ENCODE measurements at places on chromosomes 3 and 15.

- H3K27ac ChIP-seq = no peak overlapping the region
- no peaks in the 10 kb centered on the region for H3K27me3 ChIP-seq
- no peaks in the 10 kb centered on the region for H3K36me3 ChIP-seq
Measured at GRCh38 chr15:85495096-85495495, 114.7 kb downstream of the AKAP13 start.

DNA sequence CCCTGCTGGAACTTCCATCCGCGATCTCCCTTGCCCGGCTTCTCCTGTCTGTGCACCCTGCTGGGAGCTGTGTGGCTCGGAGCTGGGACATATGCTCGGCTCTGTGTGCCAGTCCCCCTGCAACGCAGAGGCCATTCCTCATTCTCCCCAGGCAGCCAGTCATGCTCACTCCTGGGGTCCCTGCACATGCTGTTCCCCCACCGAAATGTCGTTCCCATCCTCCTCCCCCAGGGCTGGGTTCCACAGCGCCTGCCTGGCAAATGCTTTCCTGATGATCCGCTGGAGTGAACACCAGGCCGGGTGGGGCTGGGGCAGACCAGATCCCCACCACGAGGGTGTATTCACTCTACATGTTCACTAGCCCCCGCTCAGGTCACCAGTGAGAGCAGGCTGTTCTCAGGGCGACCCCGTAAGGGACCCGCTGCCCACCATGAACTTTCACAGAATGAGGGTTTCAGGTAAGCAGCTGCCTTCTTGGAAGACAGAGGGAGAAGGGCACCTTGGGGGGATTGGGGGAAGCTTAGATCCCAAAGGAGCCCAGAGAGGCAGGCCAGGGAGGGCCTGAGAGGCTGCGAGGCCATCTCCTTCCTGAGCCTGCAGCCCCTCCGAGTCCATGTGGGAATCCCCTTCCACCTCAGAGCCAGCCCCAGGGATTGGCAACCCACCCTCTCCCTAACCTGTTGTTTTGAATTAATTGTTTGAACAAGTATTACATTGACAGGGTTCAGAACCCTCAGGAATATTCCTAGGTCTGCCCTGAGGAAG is 88.7 kb upstream of the IQSEC1 start:
- no peak overlapping the region for H3K27ac ChIP-seq
- H3K36me3 ChIP-seq = no peaks in the 10 kb centered on the region
- no peak for DNase-seq
- no peaks in the 10 kb centered on the region for H3K27me3 ChIP-seq

DNA sequence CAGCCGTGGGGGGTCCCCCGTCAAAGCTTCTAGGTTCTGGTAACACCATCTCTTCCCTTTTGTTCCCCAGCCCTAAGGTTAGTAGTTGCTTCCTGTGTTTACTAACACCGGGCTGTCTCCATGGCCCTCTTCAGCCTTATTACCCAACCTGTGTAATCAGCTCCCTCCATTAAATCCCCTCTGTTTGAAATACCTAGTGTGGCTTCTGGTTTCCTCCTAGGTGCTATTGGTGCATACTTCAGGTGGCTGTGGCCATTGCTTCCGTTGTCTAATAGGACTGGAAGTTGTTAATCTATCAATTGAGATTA is 35.3 kb downstream of the MOBP start:
- DNase-seq = no peak
- H3K4me1 ChIP-seq = no peaks in the 10 kb centered on the region
- peaks cover 44% of the 10 kb centered on the region for H3K27me3 ChIP-seq
- H3K4me3 ChIP-seq = no peak overlapping the region
- no peaks in the 10 kb centered on the region for H3K36me3 ChIP-seq

- no peaks in the 10 kb centered on the region for H3K4me1 ChIP-seq
- no peak overlapping the region for H3K27ac ChIP-seq
- H3K27me3 ChIP-seq = no peaks in the 10 kb centered on the region
- H3K36me3 ChIP-seq = no peaks in the 10 kb centered on the region
Measured at GRCh38 chr3:94522488-94522887, 459.6 kb downstream of the NSUN3 start.

DNA sequence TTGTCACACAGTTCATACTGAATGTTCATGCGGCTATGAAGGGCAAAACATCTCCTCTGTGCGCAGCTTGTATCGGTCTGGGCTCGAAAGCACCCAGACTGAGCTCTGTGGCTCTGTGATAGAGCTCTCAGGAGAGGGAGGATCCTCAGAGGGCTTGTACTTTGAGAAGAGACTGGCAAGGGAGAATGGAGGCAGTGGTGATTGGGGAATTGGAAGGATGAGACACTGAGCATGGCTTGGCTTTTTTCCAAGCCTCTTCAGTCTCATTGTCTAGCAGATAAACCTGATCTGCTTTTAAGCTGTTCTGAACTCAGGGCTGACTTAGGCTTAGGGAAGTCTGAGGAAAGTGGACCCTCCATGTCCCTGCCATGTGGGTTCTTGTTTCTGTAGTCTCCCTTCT is 43.0 kb downstream of the RAD54L2 start:
- H3K27ac ChIP-seq = no peak overlapping the region
- DNase-seq = no peak
- H3K27me3 ChIP-seq = no peaks in the 10 kb centered on the region

DNA sequence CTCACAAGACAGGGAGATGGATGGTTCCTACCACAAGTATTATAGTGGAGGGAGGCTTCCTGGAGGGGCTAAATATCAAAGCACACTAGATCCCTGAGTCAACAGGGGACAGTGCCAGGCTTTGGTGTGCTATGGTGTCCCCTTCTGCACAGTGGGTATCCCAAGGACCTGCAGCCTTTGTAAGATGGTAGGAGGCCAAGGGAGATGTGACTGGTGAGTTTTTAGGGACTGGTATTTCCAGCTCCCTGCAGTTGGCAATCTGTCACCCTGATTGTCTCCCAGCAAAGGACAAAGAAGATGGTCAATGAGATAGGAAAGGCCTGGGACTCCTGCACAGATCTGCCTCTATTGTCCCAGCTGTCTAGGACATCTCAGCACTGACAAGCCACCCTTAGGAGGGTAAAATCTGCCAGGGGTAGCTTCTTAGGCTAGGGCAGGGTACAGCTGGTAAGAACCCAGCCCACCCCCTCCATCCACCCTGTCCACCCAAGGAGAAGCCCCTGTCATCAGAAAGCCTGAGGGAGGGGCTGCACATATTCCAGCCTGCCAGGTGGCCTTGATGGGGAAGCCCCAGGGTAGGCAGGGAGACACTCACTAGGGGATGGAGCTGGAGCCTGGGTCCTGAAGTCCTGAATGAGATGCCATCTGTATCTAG is 631 bp downstream of the CYP1A1 start:
- DNase-seq = no peak
- no peaks in the 10 kb centered on the region for H3K36me3 ChIP-seq
- H3K27ac ChIP-seq = no peak overlapping the region
- peaks cover 2% of the 10 kb centered on the region for H3K4me1 ChIP-seq

DNA sequence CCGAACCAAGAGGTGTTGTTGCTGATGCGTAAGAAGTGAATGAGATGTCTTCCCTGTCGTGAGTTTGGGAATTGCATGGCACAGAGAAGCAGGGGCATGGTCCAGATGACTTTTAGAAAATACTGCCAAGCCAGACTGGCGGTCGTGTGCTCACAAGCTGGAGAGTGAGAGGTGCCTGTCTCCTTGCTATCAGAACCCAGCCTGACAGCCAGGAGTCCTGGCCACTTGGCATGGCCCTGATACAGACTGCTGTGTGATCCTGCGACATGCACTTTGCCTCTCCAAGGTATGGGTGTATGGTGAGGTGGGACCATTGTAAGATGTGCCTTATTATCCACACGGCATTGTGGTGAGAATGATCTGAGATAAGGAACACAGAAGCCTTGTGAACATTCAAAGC is 93.0 kb downstream of the SMAD3 start:
- H3K4me1 ChIP-seq = no peaks in the 10 kb centered on the region
- peaks cover 3% of the 10 kb centered on the region for H3K36me3 ChIP-seq
- no peaks in the 10 kb centered on the region for H3K27me3 ChIP-seq
- H3K4me3 ChIP-seq = no peak overlapping the region

GRCh38 chr3:174097686-174098085 is 700.1 kb downstream of the NLGN1 start:
- H3K36me3 ChIP-seq = no peaks in the 10 kb centered on the region
- no peak overlapping the region for H3K27ac ChIP-seq
- no peaks in the 10 kb centered on the region for H3K27me3 ChIP-seq
- no peaks in the 10 kb centered on the region for H3K4me1 ChIP-seq
